ENCODE measurements at places on chromosomes 1 and 21. TPM values are rescaled to one million over a fixed set of nuclear protein-coding genes. Genes with fewer than 3 reads are reported as not detected.

MECR gene
- total RNA-seq: 19.1 TPM

DNA sequence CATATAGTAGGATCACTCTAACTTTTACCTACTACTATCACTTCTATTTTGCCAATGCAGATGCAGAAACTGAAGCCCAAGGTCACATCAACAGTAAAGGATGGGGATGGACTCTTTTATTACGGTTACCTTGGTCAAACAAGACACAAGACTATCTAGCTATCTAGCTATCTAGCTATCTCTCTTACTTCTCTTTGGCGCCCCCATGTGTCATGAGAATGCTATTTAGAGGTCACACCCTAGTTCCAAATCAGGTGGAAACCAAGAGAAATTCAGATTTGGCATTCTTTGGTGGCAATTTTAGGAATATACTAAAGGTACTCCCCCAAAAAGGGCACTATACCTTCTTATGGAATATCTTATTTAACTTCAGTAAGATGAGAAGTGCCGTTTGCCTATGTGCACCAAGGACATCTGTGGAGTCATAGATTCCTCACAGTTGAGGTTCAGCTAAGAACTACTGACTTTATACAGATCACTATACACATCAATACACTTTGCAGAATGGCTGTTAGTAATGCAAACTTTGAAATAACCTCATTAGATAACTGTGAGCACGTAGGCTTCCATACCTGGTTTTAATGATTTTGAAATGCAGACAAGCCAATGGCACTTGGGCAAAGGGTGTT, 6.7 kb downstream of the ZNF648 start:
- H3K4me3 ChIP-seq: no peak overlapping the region
- no peak overlapping the region for H3K27ac ChIP-seq
- H3K36me3 ChIP-seq: no peaks in the 10 kb centered on the region
- no peaks in the 10 kb centered on the region for H3K4me1 ChIP-seq

KRTAP21-2 gene
- total RNA-seq: not detected

GRCh38 chr1:179295164-179295755, 1.7 kb downstream of the SOAT1 start:
- H3K27me3 ChIP-seq: no peaks in the 10 kb centered on the region
- peak overlapping the region; percentile 83 for H3K27ac ChIP-seq
- peak; percentile 20 for DNase-seq
- H3K36me3 ChIP-seq: no peaks in the 10 kb centered on the region

ZNF593OS gene
- total RNA-seq: not detected

- peak; percentile 95 for DNase-seq
- no peaks in the 10 kb centered on the region for H3K27me3 ChIP-seq
- peaks cover 38% of the 10 kb centered on the region for H3K4me1 ChIP-seq
- H3K36me3 ChIP-seq: no peaks in the 10 kb centered on the region
- no peak overlapping the region for H3K4me3 ChIP-seq
Measured at GRCh38 chr1:78070758-78071157, 25.0 kb downstream of the GIPC2 start.

DNA sequence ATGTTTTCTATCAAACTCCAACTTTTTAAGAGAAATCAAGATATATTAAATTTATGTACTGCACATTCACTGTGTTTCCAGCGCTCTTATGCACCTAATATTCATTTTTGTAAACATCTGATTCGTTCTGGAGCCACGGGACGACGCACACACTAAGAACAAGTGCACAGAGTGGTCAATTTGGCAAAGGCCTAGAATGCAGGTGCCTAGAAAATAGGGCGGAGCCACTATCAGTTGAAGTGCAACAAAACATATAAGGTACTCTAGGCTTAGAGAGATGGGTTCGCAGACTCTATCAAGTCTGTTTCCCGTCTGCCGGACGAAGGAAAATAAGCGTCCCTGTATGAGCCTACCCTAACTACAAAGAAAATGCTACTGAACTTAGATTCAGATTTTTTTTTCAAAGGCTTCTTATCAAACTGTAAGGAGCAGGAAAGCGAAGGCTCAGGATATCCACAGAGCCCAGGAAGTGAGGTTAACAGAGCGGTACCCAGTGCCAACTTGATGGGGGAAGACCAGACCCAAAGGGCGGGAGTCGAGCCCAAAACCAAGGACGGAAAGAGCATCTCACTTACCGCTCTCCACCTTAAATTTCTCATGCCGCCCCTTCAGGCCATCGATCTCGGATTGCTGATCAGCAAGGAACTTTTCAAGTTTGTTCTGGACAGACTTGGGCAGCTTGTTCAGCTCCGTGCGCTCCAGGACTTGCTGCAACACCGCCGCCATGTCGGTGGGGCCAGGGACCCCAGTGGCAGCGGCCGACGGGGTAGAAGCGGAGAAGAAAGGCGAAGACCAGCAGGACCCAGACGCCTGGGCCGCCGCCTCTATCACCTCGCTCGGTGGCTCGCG, 526 bp downstream of the TPR start:
- H3K36me3 ChIP-seq: peaks cover 28% of the 10 kb centered on the region
- peak overlapping the region; percentile 86 for H3K4me3 ChIP-seq
- peaks cover 26% of the 10 kb centered on the region for H3K4me1 ChIP-seq
- peak; percentile 63 for DNase-seq

DNA sequence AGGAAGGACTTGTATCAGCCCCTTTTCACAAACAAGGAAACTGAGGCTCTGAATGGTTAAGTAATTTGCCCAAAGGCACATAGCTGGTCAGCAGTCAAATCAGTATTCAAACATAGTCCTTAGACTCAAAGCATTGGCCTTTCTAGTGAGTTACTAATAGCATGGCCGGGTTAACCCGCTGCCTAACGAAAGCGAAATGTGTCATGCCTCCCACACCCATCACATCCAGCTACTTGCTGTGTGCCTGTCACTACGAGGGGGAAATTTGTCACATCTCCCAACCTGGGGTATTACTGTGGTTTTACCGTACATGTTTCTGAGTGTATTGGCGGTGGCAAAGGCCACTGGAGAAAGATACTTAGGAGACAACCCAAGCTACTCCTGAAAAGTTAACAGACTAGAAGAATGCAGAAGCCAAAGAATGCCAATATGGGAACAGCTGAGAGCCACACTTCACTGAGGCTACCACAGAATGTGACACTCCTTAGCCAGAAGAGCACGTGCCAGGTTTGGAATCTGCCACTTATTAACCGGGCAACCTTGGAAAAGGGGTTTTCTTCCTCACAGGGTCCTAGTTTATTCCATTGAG, 363.5 kb downstream of the KCNH1 start:
- no peak overlapping the region for H3K27ac ChIP-seq
- DNase-seq: no peak
- no peak overlapping the region for H3K4me3 ChIP-seq

HMCN1 gene
- total RNA-seq: 18.7 TPM

GRCh38 chr1:217053676-217054075, 330.4 kb upstream of the ESRRG start:
- H3K4me3 ChIP-seq: no peak overlapping the region
- H3K36me3 ChIP-seq: no peaks in the 10 kb centered on the region
- DNase-seq: no peak
- no peaks in the 10 kb centered on the region for H3K4me1 ChIP-seq

- H3K4me3 ChIP-seq: no peak overlapping the region
- no peaks in the 10 kb centered on the region for H3K36me3 ChIP-seq
- H3K27ac ChIP-seq: no peak overlapping the region
- peaks cover 9% of the 10 kb centered on the region for H3K27me3 ChIP-seq
Measured at GRCh38 chr1:117564227-117565075, 41.4 kb upstream of the TENT5C start.

DNA sequence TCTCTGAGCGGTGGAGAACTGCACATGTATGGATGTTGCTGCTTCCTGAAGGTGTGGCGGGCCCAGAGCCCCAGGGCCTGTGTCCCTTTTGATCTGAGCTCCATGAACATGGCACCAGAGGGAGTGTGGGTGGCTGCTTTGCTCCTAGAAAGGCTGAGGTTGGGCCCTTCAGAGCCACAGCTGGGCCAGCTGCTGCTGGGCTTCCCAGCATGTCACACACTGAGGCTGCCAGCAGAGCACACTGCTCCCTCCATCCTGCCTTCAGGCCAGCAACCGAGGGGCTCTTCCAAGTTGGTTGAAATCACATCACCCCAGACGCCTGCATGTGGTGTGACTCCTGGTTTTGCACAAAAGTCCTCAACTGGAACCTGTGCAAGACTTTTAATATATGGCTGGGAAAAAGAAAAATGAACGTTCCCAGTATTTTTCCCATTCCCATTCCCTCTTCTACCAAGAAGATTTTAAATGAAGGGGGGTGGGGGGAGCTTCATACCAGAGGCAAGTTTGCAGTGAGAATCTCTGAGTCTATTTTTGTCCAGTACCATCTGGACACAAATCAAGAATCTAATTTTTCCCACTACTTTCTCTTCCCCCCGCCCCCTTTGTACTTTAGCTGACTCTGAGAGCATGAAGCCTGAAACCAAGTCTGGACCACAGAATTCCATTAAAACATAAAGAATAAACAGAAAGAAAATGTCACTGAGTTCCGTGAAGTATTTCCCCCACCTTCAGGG, 26.2 kb upstream of the NGF start:
- H3K4me1 ChIP-seq: peaks cover 8% of the 10 kb centered on the region
- no peak overlapping the region for H3K4me3 ChIP-seq
- no peaks in the 10 kb centered on the region for H3K27me3 ChIP-seq
- peak; percentile 43 for DNase-seq

ZNF124 gene
- total RNA-seq: 15.6 TPM

LIN28A gene
- not detected for total RNA-seq

GRCh38 chr1:93698329-93699048, 16.9 kb upstream of the BCAR3 start:
- H3K27me3 ChIP-seq: no peaks in the 10 kb centered on the region
- no peak overlapping the region for H3K27ac ChIP-seq
- DNase-seq: no peak
- H3K4me1 ChIP-seq: peaks cover 40% of the 10 kb centered on the region
- no peak overlapping the region for H3K4me3 ChIP-seq

GRCh38 chr1:170661646-170662411, 2.1 kb upstream of the PRRX1 start:
- H3K4me3 ChIP-seq: peak overlapping the region; percentile 96
- no peaks in the 10 kb centered on the region for H3K27me3 ChIP-seq
- DNase-seq: peak; percentile 78

SLC16A4 gene
- 28.1 TPM for total RNA-seq

DENND2D gene
- 5.1 TPM for total RNA-seq

GRCh38 chr21:14080040-14080763, 130.6 kb downstream of the LIPI start:
- H3K4me3 ChIP-seq: no peak overlapping the region
- H3K4me1 ChIP-seq: no peaks in the 10 kb centered on the region
- no peak for DNase-seq
- no peak overlapping the region for H3K27ac ChIP-seq

GRCh38 chr21:39079617-39080016, 103.6 kb downstream of the PSMG1 start:
- no peaks in the 10 kb centered on the region for H3K36me3 ChIP-seq
- peaks cover 19% of the 10 kb centered on the region for H3K27me3 ChIP-seq
- DNase-seq: no peak
- H3K4me1 ChIP-seq: no peaks in the 10 kb centered on the region
- no peak overlapping the region for H3K27ac ChIP-seq

DNA sequence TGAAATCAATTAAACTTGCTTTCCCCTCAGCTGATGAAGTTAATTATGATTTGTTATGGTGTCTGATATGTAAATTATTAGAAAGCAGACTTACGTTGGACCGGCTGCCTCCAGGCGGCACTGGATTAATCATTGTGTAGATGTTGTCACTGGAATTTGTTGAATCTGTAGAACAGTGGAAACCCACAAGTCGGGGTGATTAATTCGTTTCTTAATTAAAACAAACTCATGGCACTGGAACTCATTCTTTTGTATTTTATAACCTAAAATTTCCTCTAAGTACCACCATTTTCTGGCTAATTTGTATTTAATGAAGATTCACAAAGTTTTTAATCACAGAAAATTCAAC, 39.0 kb downstream of the MRPL37 start:
- H3K27me3 ChIP-seq: no peaks in the 10 kb centered on the region
- no peak overlapping the region for H3K4me3 ChIP-seq
- H3K36me3 ChIP-seq: peaks cover 11% of the 10 kb centered on the region
- no peak for DNase-seq

CHRNB2 gene
- total RNA-seq: not detected

TLCD4 gene
- not detected for total RNA-seq

- DNase-seq: no peak
- no peaks in the 10 kb centered on the region for H3K27me3 ChIP-seq
- H3K4me3 ChIP-seq: no peak overlapping the region
- H3K4me1 ChIP-seq: peaks cover 27% of the 10 kb centered on the region
- no peaks in the 10 kb centered on the region for H3K36me3 ChIP-seq
Measured at GRCh38 chr1:3315399-3316339, 138.8 kb upstream of the ARHGEF16 start.

PALMD gene
- not detected for total RNA-seq

LCE1A gene
- not detected for total RNA-seq

DNA sequence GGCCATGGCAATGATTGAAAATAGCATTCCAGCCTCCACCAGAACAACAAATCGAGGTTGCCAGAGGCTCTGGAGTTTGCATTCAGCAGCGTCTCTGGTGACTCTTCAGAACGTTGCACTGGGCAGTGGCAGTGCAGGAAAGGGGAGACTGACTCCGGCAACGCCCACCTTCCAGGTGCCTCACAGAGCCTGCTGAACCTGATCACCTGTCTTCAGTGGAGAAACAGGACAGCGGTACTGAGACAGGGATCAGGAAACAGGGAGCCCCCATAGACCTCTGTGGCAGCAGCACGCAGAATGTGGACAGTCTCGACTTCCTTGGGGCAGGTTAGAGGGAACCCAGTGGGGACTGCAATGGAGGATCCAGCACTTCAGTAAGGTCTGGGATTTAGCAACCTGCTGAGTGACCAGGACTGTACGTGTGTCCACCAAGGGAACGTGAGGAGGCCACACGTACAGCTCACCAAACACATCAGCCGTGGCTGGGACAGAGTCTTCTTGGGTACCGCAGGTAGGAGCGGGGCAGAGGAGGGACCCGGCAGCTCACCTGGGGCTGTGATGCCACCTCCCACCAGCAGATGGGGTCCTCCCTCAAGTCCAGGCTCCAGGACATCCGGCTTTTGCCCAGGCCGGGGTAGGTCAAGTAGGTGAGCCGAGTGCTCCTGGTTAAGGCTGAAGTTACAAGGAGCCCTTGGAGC, 128.6 kb downstream of the PRDM2 start:
- H3K27me3 ChIP-seq: no peaks in the 10 kb centered on the region
- no peaks in the 10 kb centered on the region for H3K36me3 ChIP-seq
- H3K4me1 ChIP-seq: no peaks in the 10 kb centered on the region
- DNase-seq: peak; percentile 24
- H3K4me3 ChIP-seq: no peak overlapping the region
- H3K27ac ChIP-seq: no peak overlapping the region

- H3K27me3 ChIP-seq: peaks cover 21% of the 10 kb centered on the region
- DNase-seq: no peak
- no peak overlapping the region for H3K27ac ChIP-seq
- H3K4me1 ChIP-seq: no peaks in the 10 kb centered on the region
- no peaks in the 10 kb centered on the region for H3K36me3 ChIP-seq
Measured at GRCh38 chr1:157069601-157070000, 24.1 kb upstream of the ARHGEF11 start.

GRCh38 chr1:6179564-6180175, 451 bp downstream of the CHD5 start:
- peaks cover 18% of the 10 kb centered on the region for H3K27me3 ChIP-seq
- H3K36me3 ChIP-seq: no peaks in the 10 kb centered on the region
- no peak overlapping the region for H3K27ac ChIP-seq
- peak; percentile 38 for DNase-seq
- no peak overlapping the region for H3K4me3 ChIP-seq

GRCh38 chr1:77543822-77544448, 138.5 kb downstream of the ZZZ3 start:
- H3K27me3 ChIP-seq: no peaks in the 10 kb centered on the region
- DNase-seq: peak; percentile 42
- H3K4me1 ChIP-seq: peaks cover 64% of the 10 kb centered on the region
- H3K4me3 ChIP-seq: no peak overlapping the region

MCOLN2 gene
- total RNA-seq: 1.0 TPM

SYPL2 gene
- 0.13 TPM for total RNA-seq

All from GM23248 (cell line).